Immature natural killer cell (primary cell): ENCODE measurements at places on chromosomes 12 and 14.

DNA sequence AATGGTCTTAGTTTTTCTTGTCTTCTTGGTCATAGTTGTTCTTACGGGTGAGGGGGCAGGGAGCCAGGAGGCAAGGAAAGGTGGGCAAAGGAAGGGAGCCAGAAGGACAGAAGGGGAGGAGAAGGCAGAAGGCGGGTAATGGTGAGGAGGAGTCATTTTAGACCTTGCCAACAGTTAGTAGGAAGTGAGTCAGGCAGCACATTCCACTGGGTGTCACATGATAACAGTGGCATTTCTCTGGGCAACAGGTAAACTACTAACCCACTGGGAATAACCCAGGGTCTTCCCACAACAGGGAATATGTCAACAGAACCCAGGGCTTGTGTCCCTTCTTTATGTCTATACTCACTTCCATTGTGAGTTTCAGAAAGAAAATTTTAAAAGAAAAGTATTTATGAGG, 127.6 kb downstream of the SLC8A3 start:
- H3K4me1 ChIP-seq: no peaks in the 10 kb centered on the region
- no peak for DNase-seq
- H3K27ac ChIP-seq: no peak overlapping the region
- no peaks in the 10 kb centered on the region for H3K36me3 ChIP-seq
- H3K27me3 ChIP-seq: no peaks in the 10 kb centered on the region
- H3K4me3 ChIP-seq: no peak overlapping the region

GRCh38 chr12:71782017-71782416, 27.4 kb downstream of the RAB21 start:
- H3K27ac ChIP-seq: no peak overlapping the region
- no peaks in the 10 kb centered on the region for H3K27me3 ChIP-seq
- DNase-seq: no peak
- peaks cover 13% of the 10 kb centered on the region for H3K36me3 ChIP-seq
- no peak overlapping the region for H3K4me3 ChIP-seq

- H3K27ac ChIP-seq: no peak overlapping the region
- no peak overlapping the region for H3K4me3 ChIP-seq
- H3K27me3 ChIP-seq: peaks cover 3% of the 10 kb centered on the region
- H3K36me3 ChIP-seq: no peaks in the 10 kb centered on the region
- H3K4me1 ChIP-seq: peaks cover 19% of the 10 kb centered on the region
Measured at GRCh38 chr14:65945327-65945726, 532.8 kb downstream of the FUT8 start.

- DNase-seq: no peak
- H3K27ac ChIP-seq: no peak overlapping the region
- no peaks in the 10 kb centered on the region for H3K4me1 ChIP-seq
- H3K27me3 ChIP-seq: peaks cover 7% of the 10 kb centered on the region
Measured at GRCh38 chr14:61836807-61837206, 74.6 kb downstream of the SNAPC1 start.

DNA sequence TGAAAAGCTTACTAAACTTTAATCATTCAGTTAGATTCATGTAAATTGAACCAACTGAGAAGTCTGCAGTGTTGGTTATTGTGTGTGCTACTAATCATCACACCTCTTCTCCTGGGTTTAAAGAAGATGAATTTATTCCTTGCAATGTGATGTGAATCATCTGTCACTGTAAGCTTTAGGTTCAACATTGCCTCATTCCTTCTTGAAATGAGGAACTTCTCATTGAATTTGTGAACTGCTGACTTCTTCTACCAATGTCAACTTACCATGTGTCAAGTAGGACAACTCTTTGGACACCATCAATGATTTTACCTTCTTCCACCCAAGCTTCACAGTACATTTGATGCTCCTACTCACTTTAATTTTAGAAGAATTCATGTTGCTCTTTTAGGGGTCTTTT, 17.4 kb upstream of the PRB2 start:
- no peak overlapping the region for H3K27ac ChIP-seq
- H3K4me1 ChIP-seq: no peaks in the 10 kb centered on the region
- no peak overlapping the region for H3K4me3 ChIP-seq
- DNase-seq: no peak
- H3K27me3 ChIP-seq: peaks cover 7% of the 10 kb centered on the region

DNA sequence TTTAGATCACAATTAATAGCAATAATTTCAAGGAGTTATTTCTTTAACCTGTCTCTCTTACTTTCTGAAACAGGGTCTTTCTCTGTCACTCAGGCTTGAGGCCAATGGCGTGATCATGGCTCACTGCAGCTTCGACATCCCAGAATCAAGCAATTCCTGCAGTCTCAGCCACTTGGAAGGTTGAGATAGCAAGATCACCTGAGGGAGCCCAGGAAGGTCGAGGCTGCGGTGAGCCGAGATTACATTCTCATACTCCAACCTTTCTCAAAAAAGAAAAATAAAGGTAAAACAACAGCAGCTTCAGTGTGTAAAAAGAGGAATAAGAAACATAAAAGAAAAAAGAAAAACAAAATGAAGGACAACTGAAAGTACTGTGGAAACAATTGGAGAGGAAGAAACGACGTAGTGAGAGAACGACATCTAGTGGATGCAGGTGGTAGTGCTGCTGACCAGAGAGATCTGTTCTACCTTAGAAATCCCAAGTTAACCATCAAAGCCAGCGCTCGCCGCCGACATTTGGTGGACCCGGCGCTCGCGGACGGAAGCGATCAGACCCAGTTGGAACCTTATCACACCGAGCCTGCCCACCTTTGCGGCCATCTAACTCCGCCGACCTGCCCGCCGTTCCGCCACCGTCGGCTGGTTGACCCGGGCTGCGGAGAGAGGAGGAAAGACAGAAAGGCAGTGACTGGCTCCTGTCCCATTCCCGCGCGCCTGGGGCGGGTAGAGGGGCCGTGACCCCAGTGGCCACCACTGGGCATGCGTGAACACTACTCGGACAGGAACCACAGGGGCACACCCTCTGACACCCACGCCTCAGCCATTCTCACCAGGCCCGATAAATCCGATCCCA, 196.1 kb downstream of the ALG10 start:
- H3K4me3 ChIP-seq: peak overlapping the region; percentile 95
- H3K4me1 ChIP-seq: peaks cover 20% of the 10 kb centered on the region
- no peaks in the 10 kb centered on the region for H3K36me3 ChIP-seq
- DNase-seq: peak; percentile 60
- H3K27me3 ChIP-seq: peaks cover 7% of the 10 kb centered on the region
- peak overlapping the region; percentile 40 for H3K27ac ChIP-seq

- no peak for DNase-seq
- H3K27ac ChIP-seq: no peak overlapping the region
- no peak overlapping the region for H3K4me3 ChIP-seq
- H3K27me3 ChIP-seq: peaks cover 2% of the 10 kb centered on the region
Measured at GRCh38 chr14:93054876-93055275, 60.8 kb downstream of the ITPK1 start.

DNA sequence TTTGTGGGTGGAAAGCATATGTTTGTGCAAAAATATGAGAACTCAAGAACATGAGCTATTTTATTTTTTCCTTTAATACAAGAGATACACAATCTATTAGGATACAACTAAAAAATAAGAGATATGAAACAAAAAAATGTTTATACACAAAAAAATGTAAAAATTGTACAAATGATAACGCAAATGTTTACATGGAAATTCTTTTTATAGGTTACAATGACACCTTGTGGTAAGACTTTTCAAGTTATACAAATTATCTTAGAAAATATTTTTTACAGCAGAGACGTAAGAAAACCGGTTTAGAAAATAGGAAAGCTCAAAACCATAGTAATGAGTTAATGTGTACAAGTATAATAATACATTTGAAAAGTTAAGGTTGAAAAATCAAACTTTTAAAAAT, 25.5 kb downstream of the CEP83 start:
- no peaks in the 10 kb centered on the region for H3K27me3 ChIP-seq
- H3K4me1 ChIP-seq: peaks cover 13% of the 10 kb centered on the region
- no peak overlapping the region for H3K27ac ChIP-seq
- DNase-seq: no peak
- H3K36me3 ChIP-seq: peaks cover 10% of the 10 kb centered on the region

- DNase-seq: no peak
- no peak overlapping the region for H3K27ac ChIP-seq
- H3K27me3 ChIP-seq: peaks cover 4% of the 10 kb centered on the region
Measured at GRCh38 chr12:6358881-6359280, 16.5 kb downstream of the SCNN1A start.

GRCh38 chr12:1206118-1206734, 215.2 kb downstream of the ERC1 start:
- peaks cover 10% of the 10 kb centered on the region for H3K36me3 ChIP-seq
- no peaks in the 10 kb centered on the region for H3K4me1 ChIP-seq
- peak overlapping the region; percentile 0 for H3K4me3 ChIP-seq
- H3K27ac ChIP-seq: peak overlapping the region; percentile 69

DNA sequence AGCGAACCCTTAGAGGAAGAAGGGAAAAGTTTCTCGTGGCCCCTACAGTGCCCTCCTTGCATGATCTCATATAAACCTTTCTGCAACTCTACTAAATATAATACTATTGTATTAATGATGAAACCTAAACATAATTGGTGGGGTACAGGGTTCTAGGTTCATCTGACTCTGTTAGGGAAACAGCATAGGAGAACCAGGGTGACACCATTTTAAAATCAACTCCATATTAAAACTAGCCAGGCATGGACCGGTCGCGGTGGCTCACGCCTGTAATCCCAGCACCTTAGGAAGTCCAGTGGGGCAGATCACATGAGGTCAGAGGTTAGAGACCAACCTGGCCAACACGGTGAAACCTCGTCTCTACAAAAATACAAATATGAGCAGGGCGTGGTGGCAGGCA, 15.0 kb upstream of the RND1 start:
- H3K36me3 ChIP-seq: peaks cover 7% of the 10 kb centered on the region
- no peak overlapping the region for H3K4me3 ChIP-seq
- no peak overlapping the region for H3K27ac ChIP-seq
- H3K4me1 ChIP-seq: no peaks in the 10 kb centered on the region

DNA sequence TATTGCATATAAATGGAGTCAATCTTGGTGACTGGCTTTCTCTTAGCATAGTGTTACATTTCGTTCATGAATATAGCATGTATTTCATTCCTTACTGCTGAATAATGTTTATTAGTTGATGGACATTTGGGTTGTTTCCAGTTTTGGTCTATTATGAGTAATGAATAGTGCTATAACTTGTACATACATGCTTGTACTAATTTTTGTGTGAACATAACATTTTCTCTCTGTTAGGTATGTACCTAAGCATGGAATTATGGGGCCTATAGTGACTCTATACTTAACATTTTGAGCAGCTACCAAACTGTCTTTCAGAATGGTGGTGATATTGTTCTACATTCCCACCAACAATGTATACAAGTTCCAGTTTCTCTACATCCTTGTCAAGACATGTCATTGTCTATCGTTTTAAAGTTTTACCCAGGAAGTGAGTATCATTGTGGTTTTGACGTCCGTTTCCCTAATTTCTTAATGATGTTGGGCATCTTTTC, 23.1 kb downstream of the ATP2A2 start:
- H3K4me1 ChIP-seq: peaks cover 77% of the 10 kb centered on the region
- peak overlapping the region; percentile 29 for H3K27ac ChIP-seq
- no peaks in the 10 kb centered on the region for H3K27me3 ChIP-seq
- H3K4me3 ChIP-seq: no peak overlapping the region
- H3K36me3 ChIP-seq: peaks cover 17% of the 10 kb centered on the region
- no peak for DNase-seq

DNA sequence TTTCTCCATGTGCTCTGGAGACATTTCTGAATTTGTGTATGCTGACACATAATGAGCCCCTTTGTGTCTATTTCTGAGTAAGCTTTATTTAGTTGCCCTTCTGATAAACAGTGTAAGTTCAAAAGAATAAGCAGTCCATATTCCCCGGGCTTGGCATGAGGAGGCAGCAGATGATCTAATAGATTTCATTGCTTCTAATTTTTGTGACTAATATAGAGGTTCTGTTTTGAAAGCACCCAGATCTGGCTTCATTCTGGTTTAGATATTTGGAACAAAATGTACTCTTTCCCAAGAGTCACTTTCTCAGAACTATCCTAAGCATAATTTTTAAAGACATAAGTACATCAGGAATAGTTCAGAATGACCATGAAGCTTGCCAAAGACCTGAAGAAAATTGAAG, 290.9 kb downstream of the BTG1 start:
- DNase-seq: no peak
- H3K36me3 ChIP-seq: no peaks in the 10 kb centered on the region
- H3K27me3 ChIP-seq: peaks cover 2% of the 10 kb centered on the region
- H3K4me3 ChIP-seq: no peak overlapping the region

DNA sequence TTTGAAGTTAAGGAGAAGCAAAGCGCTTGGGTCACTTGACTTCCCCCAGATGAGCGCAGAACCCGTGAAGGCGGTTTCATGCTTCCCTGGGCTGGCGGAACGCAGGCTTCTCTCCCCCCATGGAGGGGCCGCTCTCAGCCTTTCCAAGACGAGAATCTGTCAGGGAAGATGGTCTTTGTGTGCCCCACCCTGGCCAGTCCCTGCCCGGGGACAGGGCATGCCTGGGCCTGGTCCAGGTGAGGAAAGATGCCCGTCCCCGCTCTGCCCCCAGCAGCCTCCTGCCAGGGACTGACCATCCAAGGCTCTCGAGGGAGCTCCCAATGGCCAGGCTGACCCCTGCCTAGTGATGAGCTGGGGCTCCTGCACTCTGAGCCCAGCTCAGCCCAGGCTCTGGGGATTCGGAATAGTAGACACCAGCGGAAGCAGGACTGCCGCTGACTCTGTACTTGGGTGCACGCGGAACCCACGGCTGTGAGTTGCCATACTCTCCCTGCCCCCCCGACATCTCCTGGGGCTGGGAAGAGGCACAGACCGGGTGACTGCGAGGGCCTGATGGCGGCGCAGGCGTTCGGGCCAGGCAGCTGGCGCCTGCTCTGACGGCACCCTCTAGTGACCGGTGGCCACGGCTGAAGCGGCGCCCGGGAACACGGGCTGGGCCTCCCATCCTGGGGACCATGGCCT, 142.2 kb upstream of the FKBP4 start:
- H3K27ac ChIP-seq: no peak overlapping the region
- no peak for DNase-seq
- H3K27me3 ChIP-seq: peaks cover 2% of the 10 kb centered on the region
- H3K4me1 ChIP-seq: no peaks in the 10 kb centered on the region
- no peaks in the 10 kb centered on the region for H3K36me3 ChIP-seq
- no peak overlapping the region for H3K4me3 ChIP-seq

GRCh38 chr12:57477710-57478681, 1.7 kb downstream of the ARHGAP9 start:
- peak; percentile 69 for DNase-seq
- peak overlapping the region; percentile 97 for H3K4me3 ChIP-seq
- peak overlapping the region; percentile 100 for H3K27ac ChIP-seq
- H3K27me3 ChIP-seq: peaks cover 41% of the 10 kb centered on the region

DNA sequence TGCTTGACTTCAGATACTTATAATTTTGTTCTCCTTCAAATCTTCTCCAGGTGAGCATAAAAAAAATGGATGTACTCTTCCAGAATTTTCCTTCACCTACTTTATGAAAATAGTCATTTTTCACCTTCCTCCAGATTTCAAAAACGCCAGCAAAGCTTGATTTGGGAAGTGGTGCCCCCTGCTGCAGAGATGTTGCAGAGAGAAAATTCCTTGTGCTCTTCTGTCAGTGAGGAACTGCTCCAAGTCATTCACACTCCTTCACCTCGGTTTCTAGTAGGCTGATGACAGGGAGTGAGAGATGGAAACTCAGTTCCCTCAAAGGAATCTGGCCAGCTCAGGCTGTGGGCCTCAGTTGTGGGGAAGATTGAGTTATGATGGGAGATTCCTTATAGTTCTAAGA, 24.2 kb upstream of the RNASE3 start:
- H3K36me3 ChIP-seq: no peaks in the 10 kb centered on the region
- DNase-seq: no peak
- no peaks in the 10 kb centered on the region for H3K4me1 ChIP-seq
- H3K4me3 ChIP-seq: no peak overlapping the region

GRCh38 chr14:93054006-93054405, 61.7 kb downstream of the ITPK1 start:
- no peaks in the 10 kb centered on the region for H3K36me3 ChIP-seq
- no peak overlapping the region for H3K27ac ChIP-seq
- H3K27me3 ChIP-seq: peaks cover 2% of the 10 kb centered on the region
- DNase-seq: no peak
- no peak overlapping the region for H3K4me3 ChIP-seq
